ENCODE measurements at places on chromosomes 7 and 10.

DNA sequence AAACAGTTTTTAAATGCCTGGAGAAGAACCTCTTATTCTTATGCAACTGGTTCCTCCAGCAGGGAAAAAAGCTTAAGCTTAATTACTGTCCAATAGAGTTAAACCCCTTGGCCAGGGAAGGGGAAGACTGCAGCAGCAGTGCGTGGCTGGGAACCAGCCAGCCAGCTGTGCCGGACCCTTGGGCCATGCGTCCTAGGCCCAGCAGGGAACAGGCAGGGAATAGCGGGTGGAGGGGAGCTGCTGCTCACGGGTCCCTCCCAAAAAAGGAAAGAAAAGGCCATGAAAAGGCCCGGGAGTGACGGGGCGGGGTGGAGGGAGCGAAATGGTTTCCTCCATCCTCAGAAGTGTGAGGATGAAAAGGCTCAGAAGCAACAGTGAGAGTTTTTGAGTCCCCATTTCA, 35.2 kb upstream of the HECW1 start:
- no peak for DNase-seq

- DNase-seq: no peak
These were observed 134.0 kb downstream of the SEMA3D start for GRCh38 chr7:85052894-85053293.

GRCh38 chr7:38222481-38223096, 44.5 kb downstream of the STARD3NL start:
- peak; percentile 10 for DNase-seq

DNA sequence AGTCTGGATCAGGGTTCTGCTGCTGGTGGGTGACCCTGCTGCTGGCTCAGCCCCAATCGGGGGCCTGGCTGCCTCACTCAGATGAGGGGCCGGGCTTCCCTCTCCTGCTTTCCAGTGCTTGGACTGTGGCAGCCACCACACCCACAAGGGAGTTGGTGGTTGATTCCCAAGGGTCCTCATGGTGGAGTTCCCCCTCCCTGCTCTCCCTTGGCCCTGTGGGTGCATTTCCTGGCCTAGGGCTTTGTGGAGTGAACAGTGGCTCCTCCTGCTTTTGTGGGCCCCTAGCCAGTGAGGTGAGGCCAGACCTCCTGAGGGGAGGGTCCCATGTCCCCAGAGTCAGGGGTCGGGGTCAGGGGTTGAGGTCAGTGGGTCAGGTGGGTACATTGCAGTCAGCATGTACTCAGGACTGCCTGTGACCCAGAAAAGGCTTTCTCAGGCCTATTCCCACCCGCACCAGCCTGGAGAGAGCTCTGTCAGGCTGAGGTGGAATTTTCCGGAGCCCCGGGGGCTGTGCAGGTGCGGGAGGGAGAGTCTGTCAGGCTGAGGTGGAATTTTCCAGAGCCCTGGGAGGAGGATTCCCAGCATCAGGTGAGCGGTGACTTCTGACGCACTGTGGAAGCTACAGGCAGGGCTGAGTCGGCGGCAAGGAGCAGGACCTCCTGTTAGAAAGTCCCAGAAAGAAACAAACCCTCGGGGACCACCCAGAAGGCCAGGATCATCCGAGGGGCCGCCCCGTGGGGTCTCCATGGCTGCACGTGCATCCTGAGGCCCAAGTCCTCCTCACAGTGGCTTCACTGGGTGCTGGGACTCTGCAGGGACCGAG, 94.4 kb upstream of the INSIG1 start:
- DNase-seq: no peak

GRCh38 chr7:55244006-55244745, 121.0 kb upstream of the LANCL2 start:
- no peak for DNase-seq

DNA sequence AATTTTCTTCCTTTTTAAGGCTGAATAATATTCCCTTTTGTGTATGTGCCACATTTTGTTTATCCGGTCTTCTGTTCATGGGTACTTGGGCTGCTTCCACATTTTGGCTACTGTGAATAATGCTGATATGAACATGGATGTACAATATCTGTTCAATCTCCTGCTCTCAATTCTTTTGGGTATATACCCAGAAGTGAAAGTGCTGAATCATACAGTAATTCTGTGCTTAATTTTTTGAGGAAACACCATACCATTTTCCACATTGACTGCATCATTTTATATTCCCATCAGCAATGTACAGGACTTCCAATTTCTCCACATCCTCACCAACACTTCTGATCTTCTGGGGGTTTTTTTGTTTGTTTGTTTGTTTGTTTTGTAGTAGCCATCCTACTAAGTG, 135.0 kb upstream of the INHBA start:
- DNase-seq: no peak

DNA sequence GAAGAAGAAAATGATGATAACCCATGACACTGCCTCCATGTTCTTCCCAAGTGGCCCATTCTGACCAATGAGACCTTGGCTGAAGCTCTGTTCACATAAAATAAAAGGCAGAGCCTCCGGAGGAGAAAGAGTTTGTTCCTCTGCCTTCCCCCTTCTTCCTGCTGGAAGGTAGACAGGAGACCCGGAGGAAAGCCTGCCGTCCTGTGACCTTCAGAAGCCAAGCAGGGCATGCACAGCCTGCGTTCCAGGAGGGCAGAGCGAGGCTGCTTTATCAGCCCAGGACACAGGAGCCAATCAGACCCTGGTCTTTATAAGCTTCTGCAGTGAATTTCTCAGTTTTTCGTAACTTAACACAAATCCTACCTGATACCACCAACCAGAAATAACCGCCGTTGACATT, 8.6 kb upstream of the GRID1 start:
- DNase-seq: no peak

DNA sequence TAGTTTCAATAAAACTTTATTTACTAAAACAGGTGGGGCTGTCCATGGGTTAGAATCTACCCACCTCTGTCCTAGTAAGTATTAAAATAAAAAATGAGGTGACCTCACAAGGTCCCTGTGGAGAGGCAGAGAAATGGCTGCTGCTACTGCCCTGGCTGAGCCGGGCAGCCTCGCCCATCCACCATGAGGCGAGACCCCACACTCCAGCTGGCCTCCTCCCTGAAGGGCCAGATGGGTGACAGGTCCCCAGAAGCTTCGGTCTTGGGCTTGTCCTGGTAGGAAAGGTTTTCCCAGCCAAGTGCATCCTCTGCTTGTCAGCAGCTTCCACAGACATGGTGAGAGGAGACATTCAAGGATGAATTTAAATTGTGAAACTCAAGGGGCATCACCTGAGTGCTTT, 565.8 kb downstream of the PTPRN2 start:
- no peak for DNase-seq

GRCh38 chr7:92437956-92438491, 9.3 kb upstream of the GATAD1 start:
- DNase-seq: no peak

DNA sequence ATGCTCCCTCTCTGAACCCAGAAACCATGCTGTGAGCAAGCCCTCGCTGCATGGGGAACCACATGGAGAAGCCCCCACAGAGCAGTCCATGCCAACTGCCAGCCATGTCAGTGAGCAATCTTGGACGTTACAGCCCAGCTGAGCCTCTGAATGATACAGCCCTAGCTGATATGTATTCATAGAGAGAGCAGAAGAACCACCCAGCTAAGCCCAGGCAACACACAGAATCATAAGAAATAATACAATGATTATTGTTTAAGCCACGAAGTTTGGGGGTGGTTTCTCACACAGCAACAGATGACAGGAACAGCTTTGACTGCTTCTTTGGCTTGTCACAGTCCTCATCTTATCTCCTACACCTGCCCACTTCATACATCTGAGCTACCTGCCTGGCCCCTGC, 32.5 kb upstream of the CARD11 start:
- no peak for DNase-seq

GRCh38 chr10:89738551-89739209, 37.3 kb downstream of the KIF20B start:
- no peak for DNase-seq

GRCh38 chr7:127417346-127417745, 24.8 kb upstream of the ZNF800 start:
- DNase-seq: no peak

- DNase-seq: no peak
These were observed 81.7 kb downstream of the HDAC9 start for GRCh38 chr7:18577096-18577771.

DNA sequence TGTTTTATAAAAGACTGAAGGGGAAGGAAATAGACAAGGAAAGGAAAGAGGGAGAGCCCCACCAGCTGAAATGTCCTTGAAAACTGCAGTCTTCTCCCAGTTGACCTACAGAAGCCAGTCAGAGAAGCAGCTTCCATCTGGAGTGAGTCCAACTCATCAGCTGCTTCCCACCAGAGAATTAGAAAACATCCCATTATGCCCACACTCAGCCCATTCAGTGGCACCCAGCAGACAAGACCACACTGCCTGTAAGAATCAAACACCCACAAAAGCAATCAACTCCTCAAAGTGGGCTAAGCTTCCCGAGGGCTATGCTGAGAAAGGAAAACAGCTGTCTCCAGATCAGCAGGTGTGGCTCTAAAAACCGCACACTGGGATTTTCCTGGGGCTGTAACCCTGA, 29.6 kb upstream of the TMEM213 start:
- no peak for DNase-seq

DNA sequence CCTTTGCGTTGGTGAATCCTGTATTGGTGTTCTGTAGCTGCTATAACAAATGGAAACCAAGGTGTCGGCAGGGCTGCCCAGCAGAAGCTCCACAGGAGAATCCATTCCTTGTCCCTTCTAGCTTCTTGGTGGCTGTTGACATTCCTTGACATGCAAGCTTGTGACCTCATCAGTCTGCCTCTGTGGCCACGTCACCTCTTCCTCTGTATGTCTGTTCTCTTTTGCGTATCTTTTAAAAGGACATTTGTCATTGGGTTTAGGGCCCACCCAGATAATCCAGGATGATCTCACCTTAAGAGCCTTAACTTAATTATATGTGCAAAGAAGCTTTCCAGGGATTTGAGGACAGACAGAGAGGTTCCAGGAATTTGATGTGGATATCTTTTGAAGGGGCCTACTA, 15.3 kb upstream of the ZCCHC24 start:
- DNase-seq: no peak

- no peak for DNase-seq
These were observed 12.1 kb downstream of the PDZD7 start for GRCh38 chr10:101018600-101019439.

DNA sequence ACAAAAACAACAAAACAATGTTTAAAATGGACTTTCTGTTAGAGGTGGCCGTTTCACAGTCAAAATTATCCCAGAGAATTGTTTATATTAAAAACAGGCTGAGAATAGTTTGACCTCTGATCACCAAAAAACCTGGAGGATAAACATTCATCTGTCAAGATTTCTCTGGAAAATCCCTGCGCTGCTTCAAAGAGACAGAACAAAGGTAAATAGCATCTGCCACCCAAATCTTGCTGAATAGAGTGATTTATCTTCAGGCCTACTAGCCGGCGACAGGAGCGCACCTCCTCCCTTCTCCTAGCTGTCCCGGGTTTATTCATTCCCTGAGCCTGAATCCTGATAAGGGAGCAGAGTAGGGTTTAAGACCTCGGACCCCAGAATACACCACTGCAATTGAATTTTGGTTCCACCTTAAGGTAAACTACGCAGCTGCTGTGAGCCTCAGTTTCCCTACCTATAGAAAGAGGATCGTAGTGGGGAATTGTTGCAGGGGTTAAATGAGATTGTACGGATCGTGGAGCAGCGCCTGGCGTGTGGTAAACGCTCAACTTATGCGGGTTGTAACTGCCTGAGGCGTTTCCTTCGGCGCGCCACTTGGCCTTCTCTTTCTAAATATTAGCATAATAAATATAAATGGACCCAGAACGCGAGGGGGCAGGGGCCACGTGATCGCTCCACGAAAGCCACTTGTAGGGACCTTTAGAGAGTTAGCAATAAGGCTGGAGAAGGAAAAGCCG, 498 bp upstream of the ST7 start:
- no peak for DNase-seq

DNA sequence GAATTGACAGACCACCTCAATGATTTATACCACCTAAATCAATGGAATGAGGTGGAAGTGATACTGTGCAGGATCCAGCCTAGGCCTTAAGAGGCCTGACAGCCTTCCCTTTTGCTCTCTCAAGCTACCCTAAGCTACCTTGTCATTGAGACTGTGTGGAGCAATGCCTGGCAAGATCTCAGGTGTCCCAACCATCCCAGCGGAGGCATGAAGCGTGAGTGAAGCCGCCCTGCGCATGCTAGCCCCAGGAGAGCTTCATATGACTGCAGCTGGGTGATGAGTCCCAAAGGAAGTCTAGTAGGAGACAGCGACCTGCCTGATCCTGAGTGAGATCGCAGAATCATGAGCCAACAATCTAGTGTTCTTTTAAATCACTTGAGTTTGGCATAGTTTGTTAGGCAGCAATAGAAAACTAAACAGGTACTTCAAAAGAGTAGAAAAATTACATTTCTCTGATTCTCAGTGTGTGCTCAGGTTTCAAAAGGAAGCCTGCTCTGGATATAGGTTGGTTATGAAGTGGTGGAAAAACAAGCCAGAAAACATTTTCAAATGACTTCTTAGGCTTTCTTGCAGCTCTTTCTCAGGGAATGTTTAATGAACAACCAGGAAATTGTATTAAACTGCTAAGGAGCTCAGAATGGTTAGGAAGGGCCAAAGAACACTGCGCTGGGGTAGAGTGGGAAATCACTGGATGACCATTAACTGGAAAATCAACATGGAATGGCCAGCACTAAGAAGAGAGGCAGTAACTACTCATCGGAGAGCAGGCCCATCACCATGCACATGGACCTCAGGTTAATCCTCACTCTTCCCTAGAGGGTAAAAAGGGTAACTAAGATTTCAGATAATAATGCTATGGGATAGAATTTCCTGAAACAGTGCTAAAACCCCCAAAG, 535.2 kb downstream of the PHTF2 start:
- DNase-seq: no peak

DNA sequence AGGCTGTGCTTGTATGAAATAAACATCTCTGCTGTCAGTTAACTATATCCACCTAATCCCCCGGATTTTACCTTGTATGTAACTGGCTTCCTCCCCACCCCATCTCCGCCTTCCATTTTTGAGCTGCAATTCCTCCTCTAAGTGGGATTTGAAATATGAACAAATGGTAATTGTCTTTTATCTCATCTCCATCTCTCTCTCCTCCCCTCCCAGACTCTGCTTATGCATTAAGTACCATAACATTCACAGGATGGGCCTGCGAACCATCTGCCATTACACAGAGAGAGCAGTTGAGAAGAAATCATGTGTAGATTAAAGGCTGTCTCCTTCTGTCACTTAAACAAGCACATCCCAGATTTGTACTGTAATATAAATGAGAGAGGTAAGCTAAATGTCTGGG, 1169.9 kb downstream of the TYW1 start:
- DNase-seq: no peak

DNA sequence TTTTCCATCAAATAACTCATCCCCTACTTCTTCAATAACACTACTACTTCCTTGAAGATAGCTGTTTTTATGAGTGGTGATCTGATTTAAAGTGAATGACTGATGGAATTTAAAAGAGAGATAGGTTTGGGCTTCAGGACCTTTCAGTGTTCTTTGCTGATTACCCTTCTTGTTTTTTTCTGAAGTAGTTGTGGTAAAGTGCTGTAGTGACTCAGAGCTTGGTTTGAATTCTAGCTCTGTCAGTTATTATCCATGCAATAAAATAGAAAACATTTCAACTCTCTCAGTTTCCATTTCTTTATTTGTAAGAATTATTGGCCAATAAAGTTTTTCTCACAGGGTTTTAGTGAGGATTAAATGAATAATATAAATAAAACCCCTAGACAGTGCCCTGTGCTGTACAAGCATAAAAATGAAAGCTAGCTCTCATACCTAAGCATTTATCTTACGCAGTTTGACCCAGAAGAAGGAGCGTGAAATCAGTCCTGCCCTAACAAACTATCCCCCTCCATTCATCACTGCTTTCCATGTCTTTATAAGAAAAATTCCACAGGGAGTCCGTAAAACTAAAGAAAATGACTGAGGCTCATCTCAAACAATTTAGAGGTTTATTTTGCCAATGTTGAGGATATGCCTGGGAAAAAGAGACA, 25.1 kb upstream of the AKAP9 start:
- no peak for DNase-seq
